Stimulated activated CD8-positive, alpha-beta memory T cell treated with anti-CD3 and anti-CD28 coated beads, Interleukin-4, amount 100 ng/mL, for 1 hour (primary cell): ENCODE measurements at places on chromosomes 2 and 18.

DNA sequence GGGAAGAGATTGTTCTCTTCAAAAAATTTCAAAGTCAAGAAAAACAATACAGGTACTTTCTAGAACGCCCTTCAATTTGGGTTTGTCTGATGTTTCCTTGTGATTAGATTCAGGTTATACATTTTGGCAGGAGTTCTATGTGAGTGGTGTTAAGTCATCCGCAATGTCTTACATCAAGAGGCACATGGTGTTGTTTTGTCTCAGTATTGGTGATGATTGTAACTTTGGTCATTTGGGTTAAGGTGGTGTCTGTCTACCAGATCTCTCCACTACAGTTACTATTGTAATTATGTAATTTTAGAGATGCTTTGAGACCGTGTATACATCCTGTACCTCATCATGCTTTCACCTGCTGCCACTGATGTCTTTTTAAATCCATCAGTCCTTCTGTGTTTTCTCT, 60.3 kb downstream of the TET3 start:
- no peak for DNase-seq

DNA sequence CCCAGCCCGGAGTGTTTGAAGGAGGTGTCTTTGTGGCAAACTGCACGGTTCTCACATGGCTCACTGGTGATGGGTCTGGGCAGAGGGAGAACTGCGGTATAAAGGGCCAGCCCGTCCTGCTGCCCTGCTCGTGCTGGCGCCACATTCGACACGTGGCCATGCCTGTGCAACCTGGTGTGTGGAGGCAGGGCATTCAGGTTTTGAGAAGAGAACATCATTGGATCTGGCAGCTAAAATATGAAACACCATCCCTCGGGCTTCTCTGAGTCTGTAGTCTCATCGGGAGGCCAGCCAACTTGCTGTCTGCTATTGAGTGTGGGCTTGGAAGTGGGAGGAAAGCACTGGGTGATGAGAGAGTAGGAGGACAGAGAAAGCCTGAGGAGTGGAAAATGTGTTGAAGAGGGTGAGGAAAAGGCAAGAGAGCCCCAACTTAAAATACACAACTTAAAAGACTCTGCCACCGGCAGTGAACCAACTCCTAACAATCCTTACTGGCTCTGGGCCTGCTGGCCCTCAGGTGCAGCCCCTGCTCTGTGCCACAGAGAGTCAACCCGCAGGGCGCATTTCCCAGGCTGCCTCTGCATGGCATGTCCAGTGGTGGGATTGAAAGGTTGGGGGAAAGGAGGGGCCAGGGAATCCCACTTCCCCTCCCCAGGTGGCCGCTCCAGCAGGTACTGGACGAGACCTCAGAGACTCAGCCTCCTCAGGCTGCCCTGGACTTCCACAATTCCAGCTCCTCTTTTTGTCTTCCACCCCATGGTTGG, 112.7 kb upstream of the DLX2 start:
- DNase-seq = no peak

- DNase-seq = no peak
Observed at GRCh38 chr18:26457611-26458353, 90.6 kb downstream of the KCTD1 start.

DNA sequence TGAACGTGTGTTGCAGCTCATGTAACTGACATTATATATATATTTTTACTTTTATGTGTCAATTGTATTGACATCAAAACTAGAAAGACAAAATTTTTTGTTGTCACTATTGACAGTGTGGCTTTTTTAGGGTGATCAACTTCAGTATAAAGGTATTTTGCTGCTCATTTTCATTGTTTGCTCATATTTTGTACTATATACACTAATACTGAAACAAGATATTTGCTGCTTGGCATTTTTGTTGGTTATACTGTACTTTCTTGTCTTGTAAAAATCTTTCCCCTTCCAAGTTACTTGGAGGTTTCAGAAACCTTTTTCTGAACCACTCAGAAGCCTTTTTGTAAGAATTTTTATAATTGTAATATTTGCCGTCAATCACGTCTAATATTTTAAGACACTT, 16.5 kb downstream of the AFTPH start:
- DNase-seq = no peak

DNA sequence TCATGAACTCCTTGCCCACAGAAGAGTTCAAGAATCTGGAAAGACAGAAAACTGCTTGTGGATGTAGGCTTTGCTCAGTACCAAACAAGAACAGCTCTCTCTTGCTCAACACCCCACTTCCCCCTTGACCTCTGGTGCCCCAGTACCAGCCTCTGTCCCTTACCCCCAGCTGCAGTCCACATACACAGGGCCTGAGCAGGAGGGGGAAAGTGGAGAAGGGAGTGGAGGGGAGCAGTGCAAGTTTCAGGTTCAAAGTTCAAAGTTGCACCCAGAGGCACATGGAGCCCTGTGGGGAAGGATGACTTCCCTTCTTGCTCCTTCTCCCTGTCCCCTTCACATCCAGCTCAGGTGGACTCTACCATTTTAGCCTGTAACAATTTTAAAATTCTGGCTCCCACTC, 61.1 kb upstream of the LPIN2 start:
- no peak for DNase-seq

DNA sequence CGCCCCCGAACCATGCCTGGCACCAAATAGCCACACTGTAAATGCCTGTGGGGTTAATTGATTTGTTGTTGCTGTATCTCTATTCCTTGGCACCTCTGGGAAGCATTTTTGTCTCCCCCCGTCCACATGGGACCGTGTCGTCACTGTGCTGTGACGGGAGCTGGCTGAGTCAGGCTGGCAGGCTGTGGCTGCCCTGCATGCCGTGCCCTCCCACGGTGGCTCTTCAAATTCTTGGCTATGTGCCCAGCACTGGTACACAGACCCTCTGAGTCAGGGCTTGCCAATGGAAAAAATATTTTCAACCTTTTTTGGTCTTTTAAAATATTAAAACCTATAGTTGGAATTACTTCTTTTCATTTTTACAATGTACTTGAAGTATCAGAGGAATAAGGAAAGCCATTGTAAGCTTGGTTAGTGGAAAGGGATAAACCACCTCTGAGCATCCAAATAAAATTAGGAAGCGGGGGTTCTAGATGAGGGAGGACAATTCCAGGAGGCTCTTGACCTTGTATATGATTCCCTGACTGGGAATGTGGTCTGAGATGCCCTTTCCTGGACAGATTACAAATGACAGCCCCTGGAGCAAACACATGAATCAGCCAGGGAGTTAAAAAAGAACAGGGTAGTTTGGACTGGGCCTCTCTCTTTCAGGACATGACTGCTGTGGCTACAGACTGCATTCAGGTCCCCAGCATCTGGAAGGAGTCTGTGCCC, 59.4 kb downstream of the DGKD start:
- DNase-seq = peak; percentile 28

DNA sequence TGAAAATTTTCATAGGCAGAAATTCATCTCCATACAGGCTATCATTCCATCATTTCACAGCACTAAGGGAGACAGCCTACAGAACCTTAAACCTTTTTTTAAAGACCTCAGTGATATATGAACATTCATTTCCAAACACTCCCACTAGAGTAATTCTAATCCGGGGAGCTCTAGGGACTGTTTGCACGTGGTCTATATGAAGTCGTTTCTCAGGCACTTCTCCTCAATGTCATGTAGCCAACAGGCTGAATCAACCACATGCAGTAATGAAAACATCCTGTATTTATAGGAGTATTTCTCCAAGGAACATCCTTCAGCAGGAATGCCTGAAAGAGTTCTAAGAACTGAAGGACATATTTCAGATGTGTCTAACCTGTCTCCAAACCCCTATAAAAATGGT, 97.3 kb upstream of the CREB1 start:
- no peak for DNase-seq

DNA sequence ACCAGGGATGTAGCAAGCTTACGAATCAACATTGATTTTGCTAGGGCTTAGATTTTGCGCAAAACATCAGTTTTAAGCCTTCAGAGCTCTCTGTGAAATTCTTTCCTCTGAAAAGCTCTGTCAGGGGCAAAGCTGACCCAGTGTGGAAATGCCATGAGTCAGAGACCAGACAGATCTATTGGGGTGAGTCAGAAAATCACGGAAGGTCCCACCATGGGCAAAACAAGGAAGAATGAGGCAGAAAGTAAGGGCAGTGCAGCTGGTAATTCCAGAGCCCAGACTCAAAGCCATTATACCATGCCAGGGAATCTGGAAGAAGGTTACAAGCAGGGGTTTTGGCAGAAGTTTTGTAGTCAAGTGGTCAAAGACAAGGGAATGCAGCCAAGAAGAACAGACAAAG, 256.6 kb upstream of the CTAGE1 start:
- no peak for DNase-seq

DNA sequence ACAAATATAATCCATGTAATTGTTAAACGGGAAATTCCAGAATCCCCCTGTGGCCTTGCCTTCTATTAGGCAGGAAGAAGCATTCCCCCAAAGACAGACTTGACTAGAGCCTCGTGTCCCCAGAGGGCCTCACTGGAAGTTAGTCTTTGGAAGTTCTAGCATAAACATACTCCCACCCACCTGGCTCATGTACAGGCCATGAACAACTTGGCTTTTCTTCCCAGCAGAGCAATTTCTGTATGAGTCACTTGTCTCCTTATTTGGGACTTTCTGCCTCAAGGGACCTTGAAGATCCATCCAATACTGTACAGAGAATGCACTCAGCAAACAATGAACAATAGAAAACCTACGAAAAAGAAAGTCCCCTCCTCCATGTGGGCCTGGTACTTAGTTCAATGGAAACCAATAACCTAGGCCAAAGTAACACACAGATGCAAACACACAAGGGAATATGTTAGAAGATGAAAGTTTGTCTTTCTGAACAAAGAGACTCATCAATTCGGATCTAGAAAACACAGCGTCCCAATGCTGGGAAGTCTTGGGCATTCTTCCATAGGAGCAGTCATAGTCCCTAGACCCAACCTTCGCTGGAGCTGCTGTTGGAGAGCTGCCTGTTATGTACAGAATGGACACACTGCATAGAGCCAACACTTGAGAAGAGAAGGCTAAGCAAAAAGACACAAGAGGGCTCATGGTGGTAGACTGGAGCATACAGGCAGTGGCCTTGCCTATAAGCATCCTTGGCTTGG, 303.5 kb downstream of the HRH4 start:
- DNase-seq = no peak

- DNase-seq = no peak
Observed at GRCh38 chr2:62485761-62486438, 20.1 kb downstream of the TMEM17 start.

DNA sequence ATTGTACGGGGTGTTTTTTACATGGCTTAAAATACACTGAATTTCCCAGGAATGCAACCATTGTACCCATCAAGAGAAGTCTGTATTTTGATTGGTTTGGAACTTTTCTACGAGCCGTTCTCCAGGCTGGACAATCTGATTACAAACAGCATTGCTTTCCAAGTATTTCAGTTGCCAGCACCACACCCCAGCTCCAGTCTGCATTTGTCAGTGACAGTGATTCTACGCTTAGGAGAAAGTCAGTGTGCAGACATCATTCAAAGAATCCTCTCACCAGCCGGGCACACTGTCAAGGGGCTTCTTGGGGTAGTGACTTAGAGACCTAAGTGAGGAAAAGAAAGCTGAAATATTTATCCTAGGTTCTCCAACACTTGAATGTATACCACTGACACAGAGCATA, 194.1 kb downstream of the ANAPC1 start:
- no peak for DNase-seq
